Memory B cell (primary cell): ENCODE measurements at places on chromosomes 7 and 10.

DNA sequence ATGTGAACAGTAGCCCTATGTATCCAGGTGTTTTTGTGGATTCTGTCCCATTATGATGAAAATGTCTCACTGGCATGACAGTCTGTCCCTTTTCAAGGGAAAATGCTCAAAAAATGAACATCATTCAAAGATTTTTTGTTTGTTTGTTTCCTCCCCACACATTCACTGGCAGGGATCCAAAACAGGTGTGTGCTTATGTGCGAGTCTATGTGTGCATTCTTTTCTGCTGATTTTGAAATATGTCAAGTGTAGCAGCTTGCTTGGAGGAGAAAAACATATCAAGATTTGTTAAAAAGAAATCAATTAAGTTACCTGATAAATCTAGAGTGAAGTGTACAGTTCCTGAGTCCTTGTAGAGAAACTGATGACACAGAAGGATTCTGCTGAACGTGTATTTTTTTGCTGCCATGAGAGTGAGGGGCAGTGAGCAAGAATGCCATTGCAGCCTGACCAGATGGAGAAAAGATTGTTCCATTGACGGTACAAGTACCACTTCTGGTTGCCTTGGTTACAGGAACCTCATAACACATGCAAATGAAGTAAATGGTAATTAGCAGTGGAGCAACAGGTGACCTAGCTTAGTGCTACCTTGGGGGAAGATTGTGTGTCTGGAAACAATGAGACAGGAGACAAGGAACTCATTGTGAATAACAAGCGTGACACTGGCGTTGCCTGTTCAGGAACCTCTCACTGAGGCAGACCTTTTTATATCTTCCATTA is 277.4 kb upstream of the PHYHIPL start:
- DNase-seq = no peak

GRCh38 chr7:43215061-43215460 is 102.6 kb downstream of the HECW1 start:
- no peak for DNase-seq

DNA sequence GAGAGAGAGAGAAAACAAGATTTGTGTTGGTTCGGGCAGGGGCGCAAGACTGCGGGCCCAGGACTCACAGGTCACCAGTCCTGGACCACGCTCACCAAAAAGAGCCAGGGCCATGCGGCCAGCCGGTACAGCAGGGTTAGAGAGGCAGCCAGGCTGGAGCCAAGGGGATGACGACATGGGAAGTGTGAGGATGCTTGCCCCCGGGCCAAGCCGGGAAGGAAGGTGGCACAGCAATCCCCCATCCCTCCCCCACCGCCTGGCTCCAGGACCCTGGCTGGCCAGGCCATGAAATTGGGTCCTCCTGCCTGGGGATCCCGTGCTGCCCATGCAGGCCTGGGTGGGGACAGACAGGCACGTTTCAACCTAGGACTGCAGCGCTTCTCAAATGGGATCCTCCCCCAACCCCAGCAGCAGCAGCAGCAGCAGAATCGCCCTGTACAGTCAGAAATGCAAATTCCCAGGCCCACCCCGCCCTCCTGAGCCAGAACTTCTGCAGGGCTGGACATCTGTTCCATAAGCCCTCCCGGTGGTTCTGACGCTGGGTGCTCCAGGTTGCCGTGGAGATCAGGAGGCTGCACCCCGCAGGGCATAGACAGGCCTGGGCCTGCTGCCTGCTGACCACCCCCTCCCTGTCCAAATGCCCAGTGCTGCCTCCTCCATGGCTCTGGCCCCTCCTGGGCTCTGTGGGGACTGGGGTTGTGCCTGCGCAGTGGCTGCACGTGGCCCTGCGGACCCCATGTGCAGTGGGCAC is 35.0 kb downstream of the YKT6 start:
- DNase-seq = no peak

GRCh38 chr7:149253665-149254064 is 8.3 kb upstream of the ZNF783 start:
- DNase-seq = no peak

GRCh38 chr7:17983221-17984062 is 43.1 kb upstream of the SNX13 start:
- DNase-seq = no peak

- no peak for DNase-seq
Measured at GRCh38 chr10:26365681-26366358, 72.3 kb upstream of the APBB1IP start.

GRCh38 chr10:78853864-78854263 is 214.9 kb upstream of the ZMIZ1 start:
- no peak for DNase-seq

- DNase-seq = no peak
Measured at GRCh38 chr7:158858592-158859503, 2.5 kb downstream of the DYNC2I1 start.

DNA sequence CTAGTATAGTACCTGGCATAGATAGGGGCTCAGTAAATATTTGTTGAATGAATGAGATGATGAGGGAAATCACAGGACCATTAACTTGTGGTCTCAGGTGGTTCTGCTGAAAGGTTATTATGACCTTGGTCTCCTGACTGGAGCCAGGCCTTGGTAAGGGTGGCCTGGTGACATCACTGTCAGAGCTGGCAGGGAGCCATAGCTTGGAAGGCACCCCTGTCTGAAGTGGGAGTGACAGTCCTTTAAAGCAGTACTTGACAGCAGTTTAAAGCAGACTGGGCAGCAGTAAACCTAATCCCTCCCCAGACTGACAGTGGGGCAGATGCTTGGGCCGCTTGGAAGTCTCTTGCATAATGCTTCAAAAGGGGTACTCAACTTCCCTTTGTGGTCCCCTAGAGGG is 13.4 kb downstream of the DPCD start:
- DNase-seq = no peak

- no peak for DNase-seq
Measured at GRCh38 chr10:44382131-44382858, 2.6 kb downstream of the CXCL12 start.

DNA sequence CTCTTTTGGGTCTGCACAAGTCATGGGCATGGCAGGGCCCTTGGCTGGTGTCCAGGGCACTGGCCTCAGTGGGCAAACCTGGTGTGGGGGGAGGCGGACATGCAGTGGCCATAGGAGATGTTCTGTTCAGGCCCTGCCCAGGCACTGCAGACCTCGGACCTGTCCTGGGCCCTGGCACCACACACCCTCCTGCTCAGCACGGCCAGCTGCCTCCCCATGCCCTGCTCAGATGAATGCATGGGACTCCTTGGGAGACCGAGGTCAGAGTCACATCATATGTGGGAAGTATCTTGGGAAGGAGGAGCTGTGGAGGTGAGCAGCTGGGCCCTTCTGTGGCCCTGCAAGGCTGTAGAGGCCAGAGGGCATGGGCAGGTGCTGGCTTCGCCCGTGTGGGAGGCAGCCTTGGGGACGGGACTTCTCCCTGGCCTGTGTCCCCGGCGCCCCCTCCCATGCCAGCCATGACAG is 130.8 kb downstream of the VIPR2 start:
- no peak for DNase-seq

- no peak for DNase-seq
Measured at GRCh38 chr7:55044791-55045190, 26.0 kb downstream of the EGFR start.

DNA sequence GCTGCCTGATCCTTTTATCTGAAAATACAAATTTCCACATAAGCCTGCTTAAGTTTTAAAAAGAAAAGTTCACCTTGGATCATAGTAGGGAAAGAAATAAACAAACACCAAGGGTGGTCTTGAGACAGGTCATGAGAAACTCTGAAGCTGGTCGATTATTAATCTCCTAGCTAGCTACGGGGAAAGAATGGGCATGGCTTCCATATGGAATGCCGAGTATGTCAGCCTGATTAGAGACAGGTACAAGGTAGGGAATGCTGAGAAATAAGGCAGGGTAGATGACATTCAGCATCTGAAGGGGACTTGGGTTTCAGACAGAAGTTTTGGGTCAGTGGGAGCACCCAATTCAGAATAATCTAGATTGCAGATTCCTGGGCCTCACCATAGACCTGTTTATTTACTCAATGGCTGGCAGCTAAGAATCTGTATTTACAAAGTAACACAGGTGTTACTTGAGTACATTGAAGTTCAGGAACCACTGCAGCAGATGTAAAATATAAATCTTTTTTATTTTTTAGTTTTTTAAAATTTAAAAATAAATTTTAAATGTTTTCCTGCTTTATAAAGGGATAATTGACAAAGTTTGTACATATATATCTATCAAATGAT is 49.0 kb downstream of the SCIN start:
- DNase-seq = no peak

GRCh38 chr7:80731281-80731680 is 92.8 kb downstream of the CD36 start:
- DNase-seq = no peak
